Frontal cortex (tissue), 4 donors: ENCODE measurements at places on chromosomes 7 and 10. TPM values are rescaled to one million over a fixed set of nuclear protein-coding genes. Genes with fewer than 3 reads are reported as not detected.

The LFNG gene
- total RNA-seq: 9.4 TPM

The SKIDA1 gene
- 11.0 TPM for total RNA-seq

DNA sequence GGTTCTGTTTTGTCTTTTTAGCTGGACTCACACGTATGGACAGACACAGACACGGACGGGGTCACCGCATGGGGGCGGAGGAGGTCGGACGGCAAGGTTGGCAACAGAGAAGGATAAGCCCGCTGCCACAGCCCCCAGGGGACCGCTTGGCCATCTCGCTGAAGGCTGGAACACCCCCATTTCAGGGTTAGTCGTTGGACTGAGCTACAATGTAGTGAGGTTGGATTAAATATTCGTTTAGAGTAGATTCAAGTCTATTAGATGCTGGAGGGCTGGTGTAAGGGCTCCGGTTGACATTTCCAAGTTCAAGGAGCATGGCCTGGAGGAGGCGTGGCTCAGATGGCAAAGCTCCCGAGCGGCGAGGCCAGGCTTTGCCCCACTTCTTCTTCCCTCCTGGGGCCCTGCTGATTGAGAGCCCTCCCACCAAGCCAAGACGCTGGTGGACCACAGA is 35.2 kb downstream of the PPIF start:
- DNase-seq: no peak

GRCh38 chr7:115782696-115783490 is 247.7 kb downstream of the TFEC start:
- DNase-seq: no peak

- no peak for DNase-seq
Measured at GRCh38 chr10:35208949-35209613, 82.4 kb downstream of the CREM start.

The FAM25G gene
- total RNA-seq: not detected
